Adrenal gland (tissue), 19 donors: ENCODE measurements at places on chromosomes 7 and 10. TPM values are rescaled to one million over a fixed set of nuclear protein-coding genes. Genes with fewer than 3 reads are reported as not detected.

The BTBD16 gene
- not detected for total RNA-seq

GRCh38 chr7:84177758-84178412, 16.7 kb downstream of the SEMA3A start:
- no peak for DNase-seq

- DNase-seq = no peak
Measured at GRCh38 chr7:26670841-26671240, 193.5 kb downstream of the SKAP2 start.

The TMEM196 gene
- total RNA-seq = 0.88 TPM

DNA sequence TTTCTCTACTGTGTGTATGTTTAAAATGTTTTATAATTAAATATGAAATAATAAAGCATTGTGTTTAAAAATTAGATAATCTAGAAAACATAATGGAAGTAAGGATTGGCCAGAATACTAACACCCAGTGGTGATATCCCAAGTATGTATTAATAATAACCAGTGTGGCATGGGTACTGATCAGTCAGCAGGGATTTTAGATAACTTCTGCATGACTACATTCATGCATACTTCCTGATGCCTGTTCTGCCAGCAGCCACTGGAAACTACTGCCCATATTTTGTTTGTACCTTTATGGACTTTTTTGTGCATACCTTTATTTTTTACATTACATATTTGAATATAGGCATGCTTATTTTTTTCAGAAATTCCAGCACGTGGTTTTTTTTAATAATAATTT, 156.6 kb upstream of the TMEM196 start:
- no peak for DNase-seq

The FAM171A1 gene
- 8.2 TPM for total RNA-seq
